G401 (cell line): ENCODE measurements at places on chromosomes 2 and 18.

GRCh38 chr2:182182436-182182835 is 196.8 kb downstream of the PPP1R1C start:
- no peak for DNase-seq

DNA sequence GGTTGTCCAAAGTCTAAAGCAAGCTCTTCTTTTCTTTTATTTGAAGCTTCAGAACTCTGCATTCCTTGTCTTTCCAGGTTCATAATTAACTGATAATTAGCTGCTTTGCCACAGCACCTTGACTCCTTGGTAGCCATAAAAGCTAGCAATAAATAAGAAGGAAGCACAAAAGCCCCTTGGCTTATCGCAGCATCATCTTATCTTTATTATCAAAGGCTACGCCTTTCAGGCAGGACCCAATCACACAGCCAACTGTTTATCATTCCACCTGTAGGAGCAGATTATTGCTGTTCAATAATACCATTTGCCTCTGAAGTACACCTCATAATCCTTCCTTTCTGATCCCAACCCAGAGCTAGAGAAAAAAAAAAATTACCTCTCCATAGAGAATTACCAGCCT is 489.2 kb downstream of the SATB2 start:
- no peak for DNase-seq

GRCh38 chr18:49854681-49855080 is 41.3 kb upstream of the ACAA2 start:
- DNase-seq = no peak

GRCh38 chr2:159362816-159363251 is 76.3 kb upstream of the WDSUB1 start:
- DNase-seq = no peak

DNA sequence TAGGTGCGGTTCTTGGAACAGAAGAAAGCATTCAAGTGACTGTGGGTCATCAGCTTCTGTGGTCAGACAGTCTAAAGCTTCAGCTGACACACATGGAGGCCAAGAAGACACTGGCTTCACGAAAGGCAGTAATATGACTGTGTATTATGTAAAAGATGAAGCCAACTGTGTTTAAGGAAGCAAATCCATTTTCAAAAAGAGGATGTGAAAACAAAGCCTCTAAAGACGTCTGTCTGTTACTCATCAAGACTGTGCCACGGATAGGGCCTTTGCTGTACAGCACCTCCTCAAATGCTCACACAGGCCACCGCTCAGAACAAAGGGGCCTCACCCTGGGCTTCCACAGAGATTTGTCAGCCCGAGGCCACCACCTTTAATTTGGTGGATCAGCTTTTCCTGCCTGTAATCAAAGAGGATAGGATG is 21.1 kb upstream of the TMEM163 start:
- no peak for DNase-seq

DNA sequence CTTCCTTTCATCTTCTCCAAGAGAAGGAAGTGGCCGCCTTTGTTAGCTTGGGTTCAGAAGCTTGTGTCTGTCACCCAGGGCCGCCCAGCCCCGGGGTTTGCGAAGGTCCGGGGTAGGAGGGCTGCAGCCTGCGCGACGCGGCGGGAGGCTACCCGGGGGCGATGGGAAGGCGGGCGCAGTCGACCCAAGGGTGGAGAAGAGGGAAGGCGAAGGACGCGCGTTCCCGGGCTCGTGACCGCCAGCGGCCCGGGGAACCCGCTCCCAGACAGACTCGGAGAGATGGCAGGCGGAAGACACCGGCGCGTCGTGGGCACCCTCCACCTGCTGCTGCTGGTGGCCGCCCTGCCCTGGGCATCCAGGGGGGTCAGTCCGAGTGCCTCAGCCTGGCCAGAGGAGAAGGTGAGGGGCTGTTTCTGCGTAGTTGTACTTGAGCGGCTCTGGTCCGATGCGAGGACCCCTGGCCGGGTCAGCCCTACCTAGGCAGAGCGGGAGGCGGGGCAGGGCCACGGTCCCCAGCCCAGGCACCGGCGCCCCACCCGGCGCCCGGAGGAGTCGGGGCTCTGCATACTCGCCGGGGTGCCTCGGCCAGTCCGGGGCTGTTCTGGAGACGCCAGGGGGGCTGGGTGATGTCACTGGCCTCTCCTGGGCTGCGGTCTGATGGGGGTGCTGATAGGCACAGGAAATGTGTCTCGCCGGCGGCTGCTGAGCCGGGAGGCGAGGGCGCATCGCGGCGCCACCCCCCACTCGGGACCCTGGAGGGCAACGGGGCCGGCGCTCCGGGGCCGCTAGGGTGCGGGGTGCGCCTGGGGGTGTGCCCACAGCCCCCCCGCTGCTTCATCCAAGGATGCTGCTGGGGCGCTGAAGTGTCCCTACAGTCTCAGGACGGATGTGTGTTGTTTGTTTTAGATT is at the start of gene QPCT:
QPCT (plus strand) TSS at position 178 of the 909 bp plus-strand sequence; CDS start at position 280, 102 bp downstream.
- no peak for DNase-seq

DNA sequence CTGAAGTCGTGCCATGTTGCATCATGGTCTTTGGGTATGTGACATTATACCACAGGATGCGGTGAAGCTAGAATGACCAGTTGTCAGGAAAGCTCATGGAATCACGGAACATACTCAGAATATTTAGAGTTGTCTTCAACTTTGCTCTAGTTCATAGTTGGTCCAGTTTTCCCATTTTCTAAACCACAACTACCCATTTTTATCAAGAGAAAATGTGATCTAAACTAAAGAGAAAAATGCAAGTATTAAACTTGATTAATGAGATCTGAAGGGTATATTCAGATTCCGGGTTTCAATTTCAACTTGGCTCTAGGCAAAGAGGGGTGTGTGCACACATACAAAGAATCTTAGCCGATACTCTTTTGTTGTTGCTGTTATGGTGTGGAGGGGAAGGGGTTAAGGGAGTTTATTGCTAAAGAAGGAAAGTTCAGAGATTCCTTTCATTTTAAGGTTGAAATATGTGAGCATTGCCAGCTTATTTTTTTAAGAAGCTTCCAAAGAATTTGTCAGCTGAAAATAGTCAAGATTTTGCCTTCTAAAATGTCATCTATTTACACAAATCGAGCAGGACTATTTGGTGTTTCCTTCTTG is 516.6 kb upstream of the ZEB2 start:
- DNase-seq = no peak

- DNase-seq = no peak
These were observed 117.3 kb downstream of the ARL6IP6 start for GRCh38 chr2:152835674-152836073.

GRCh38 chr2:201234663-201235135 is 25.6 kb upstream of the CASP8 start:
- DNase-seq = no peak

DNA sequence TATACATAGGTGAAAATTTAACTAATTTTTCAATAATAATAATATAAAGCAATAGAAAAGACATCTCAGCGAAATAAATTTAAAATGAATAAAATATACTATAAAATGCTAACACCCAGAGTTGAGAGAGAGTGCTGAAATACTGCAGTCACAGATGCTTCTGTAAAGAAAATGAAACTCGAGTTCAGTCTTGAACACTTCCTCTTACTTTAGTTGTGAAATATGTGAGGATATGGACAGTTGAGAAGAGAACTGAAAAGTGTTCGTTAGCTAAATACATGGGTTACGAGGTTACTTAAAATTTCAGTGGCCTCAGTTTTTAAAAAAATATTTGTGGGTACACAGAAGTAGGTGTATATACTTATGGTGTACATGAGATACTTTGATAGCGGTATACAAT is 106.8 kb downstream of the DNAH7 start:
- no peak for DNase-seq

- no peak for DNase-seq
These were observed 6.7 kb downstream of the SETBP1 start for GRCh38 chr18:44687421-44687820.

DNA sequence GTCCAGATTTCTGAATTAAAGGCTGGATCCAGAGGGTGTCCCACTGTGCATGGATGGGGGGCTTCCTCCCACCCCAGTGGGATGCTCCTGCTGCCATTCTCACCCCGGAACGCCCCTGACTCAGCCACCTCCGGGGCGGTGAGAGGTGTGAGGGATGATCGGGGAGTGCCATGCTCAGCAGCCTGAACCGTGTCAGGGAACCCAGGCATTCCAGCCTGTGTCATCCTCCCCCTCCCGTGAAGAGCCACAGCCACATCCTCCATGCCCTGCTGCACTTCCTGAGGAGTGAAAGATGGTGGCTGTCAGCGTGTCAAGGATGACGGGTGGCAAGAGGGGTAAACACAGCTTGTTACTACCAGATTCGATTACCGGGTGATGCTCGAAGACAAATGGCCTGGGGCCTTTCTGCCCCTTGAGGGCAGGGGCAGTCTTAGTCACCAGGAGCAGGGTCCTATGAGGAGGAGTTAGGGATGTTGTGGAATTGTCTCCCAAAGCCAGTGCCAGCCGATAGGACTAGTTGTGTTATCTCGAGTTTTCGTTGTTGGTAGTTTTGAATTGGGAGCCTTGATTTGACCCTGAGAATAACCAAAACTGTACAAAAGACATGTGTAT is 80.8 kb downstream of the TCF7L1 start:
- no peak for DNase-seq

- no peak for DNase-seq
These were observed 664 bp downstream of the NETO1 start for GRCh38 chr18:72866901-72867745.

DNA sequence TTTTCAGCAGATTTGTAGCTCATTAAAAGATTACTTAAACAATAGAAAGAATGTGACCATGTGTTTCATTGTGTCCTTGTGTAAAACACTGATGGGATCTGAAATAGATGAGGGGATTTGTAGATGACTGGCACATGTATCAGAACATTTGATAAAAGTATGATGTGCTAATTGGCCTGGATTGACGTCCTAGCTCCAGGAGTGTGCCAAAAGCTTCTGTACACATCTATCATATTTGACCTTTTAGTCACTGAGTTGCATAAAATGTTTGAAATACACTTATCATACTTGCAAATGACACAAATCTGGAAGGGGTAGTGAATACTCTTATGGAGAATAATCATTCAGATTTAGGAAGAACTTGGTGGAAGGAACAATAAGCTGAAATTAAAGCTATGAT is 778.5 kb downstream of the ERBB4 start:
- no peak for DNase-seq

DNA sequence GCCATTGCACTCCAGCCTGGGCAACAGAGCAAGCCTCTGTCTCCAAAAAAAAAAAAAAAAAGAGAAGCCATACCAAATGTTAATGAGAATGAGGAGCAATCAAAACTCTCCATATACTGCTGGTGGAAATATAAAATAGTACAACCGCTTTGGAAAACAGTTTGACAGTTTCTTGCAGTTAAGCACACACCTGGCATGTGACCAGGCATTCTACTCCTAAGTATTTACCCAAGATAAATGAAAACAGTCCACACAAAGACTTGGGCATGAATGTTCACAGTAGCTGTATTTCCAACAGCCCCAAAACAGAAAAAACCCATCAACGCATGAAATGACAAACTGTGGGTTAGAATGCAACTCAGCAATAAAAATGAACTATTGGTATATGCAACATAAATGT is 76.0 kb upstream of the ST8SIA5 start:
- DNase-seq = no peak

DNA sequence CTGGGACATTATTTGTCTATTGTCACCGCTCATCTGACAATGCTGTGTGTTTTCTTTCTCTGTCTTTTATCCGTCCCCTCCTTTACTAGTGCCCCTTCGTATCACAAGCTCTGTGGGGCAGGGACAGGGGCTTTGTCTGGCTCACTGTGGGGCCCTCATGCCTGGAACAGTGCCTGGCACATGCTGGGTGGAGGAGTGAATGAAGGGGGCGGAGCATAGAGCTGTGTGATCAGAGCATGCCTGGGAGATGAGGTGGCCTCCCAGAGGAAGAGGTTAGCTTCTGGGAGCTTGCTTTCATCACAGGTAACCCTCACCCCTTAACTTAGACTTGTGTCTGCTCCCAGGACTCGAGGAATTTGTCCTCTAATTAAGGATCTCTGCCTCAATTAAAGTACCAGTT is 16.4 kb downstream of the MTCL1 start:
- no peak for DNase-seq

DNA sequence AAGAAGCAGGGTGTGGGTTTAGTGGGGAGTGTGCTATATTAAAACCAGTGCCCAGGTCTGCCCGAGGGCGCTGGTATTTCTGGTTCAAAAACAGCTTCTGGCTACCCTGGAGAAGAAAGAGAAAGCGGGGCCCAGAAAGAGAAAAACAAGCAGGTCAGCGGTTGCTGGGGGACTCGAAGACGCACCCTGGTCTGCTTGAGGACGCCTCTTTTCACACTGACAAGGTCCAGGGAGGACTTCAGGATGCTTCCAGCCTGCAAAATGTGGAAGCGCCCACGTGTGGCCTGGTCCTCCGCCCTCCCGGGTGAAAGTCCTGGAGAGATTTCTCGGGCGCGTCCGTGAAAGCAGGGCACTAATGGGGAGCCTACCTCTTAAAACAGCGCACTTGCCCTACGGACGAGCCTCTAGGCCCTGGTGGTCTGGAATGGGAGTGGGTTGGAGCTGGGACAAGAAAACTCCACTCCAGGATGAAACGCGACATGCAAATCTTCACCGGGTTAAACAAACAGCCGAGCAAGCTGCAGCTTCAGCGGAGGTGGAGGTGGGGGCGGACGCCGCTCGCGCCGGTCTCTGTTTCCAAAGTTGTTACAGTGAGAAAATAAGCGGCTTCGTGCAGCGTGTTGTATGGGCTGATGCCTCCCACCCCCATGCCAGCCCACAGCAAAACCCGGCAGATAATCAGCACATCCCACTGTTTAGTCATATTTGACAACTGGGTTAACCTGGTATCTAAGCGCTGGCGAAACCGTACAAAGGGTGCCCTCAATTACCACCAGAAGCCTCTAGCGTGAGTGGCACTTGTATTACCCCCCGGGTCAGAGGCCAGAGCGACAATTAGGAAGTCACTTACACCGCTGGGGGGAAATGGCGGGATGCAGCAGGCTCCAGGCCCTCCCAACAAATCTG is 1.1 kb upstream of the SP9 start:
- DNase-seq = no peak

GRCh38 chr2:102046135-102046986 is 54.6 kb downstream of the IL1R2 start:
- no peak for DNase-seq

- no peak for DNase-seq
These were observed 262.6 kb upstream of the SYT4 start for GRCh38 chr18:43539862-43540261.

GRCh38 chr2:120103723-120104467 is 91.0 kb downstream of the EPB41L5 start:
- DNase-seq = no peak

- peak; percentile 54 for DNase-seq
These were observed 165.2 kb downstream of the SH3BP4 start for GRCh38 chr2:235116885-235117492.

DNA sequence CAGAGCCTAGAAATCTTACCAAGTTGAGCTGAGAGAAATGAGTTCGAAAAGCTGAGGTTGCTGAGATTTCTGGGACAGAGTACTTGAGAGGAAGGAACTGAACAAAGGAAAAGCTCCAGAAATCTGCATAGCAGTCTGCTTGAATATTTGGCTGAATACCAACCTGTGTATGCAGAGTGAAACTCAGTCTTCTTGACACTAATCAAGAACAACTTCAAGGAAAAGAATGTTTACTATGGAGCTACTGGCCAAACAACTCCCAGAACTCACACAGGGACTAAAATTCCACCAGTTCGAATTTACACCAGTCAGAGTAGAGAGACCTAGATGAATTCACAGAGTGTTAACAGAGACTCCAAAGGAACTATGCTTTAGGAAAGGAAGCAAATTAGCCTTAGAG is 66.5 kb downstream of the USP37 start:
- DNase-seq = peak; percentile 14
